ENCODE measurements at places on chromosomes 11 and 22.

DNA sequence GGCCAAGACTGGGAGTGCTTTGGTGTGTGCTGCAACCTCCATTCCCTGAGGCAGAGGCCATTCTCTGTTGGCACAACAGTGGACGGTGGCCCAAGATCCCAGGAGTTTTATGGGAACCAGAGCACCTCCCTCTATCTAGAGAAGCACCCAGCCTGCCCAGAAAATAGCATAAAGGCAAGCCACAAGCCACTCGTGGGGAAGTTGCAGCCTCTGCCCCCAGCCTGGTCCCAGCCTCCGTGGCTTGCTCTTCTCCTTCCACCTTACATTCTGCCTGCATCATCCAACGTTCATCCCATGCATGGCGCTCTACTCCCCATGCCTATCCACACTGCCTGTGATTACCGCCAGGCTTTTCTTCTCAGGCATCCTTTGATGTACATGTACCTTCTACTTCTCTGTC, 15.8 kb downstream of the IL17RA start:
- DNase-seq: no peak

DNA sequence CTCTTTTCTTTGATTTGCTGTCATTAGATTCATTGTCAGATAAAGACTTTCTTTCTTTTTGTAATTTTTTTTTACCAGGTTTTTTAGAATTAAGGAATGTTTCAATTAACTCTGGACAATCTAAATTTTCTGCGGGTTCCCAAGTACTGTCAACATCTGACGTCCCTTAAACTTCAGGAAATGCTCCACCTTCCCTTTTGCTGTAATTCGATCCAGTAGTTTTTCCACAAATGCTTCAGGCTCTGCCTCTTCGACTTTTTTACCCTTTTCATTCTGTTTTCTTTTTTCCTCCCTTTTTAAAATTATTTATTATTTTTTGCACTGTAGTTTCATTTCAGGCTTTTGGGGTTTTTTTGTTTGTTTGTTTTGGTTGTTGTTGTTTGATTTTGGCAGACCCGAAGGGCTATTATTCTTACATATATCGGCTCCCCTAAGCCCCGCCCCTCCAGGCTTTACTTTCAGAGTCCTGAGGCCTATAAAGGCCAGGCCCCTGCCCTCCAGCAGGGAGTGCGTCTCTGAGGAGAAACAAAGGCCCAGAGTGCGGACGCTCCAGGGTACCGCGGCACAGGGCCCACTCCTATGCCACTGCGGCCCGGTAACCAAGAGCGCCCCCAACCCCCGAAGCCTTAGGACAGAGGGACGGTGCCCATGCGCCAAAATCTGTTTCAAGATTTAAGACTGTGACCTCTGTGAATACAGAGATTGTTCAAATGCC, 116.4 kb downstream of the TYR start:
- DNase-seq: peak; percentile 3

GRCh38 chr11:88320149-88320559, 17.4 kb downstream of the CTSC start:
- no peak for DNase-seq

GRCh38 chr11:78418584-78419211, 1.1 kb upstream of the GAB2 start:
- no peak for DNase-seq

DNA sequence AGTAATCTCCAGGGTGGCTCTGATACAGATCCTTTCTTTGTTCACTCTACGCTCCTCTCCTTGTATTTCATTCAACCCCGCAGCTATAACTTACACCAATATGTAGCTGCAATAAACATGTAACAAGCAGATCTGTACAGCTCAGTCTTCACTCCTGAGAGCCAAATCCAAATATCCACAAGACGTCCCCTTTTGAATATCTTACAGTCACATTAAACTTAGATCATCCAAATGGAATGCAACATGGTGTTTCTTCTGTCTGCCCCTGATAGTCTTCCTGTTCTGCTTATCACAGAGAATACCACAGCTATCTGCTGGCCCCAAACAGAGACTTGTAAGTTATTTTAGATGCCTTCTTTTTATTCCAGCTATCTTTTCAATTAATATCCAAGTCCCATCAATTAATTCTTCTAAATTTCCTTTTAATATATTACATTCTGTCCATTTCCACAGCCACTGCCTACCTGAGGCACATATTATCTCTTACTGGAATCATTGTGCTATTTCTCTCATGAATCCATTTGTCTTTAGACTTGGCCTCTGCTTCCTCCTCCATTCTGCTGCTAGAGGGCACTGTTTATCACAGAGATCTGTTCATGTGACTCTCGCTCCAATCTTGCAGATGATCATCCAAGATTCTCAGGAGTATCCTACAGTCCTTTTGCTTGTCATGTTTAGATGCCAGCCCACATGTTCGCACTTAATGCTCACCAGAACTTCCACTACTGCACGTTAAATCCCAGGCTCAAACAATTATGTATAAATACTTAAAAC, 908.6 kb downstream of the NTM start:
- DNase-seq: no peak

GRCh38 chr22:19110064-19110458, 12.2 kb downstream of the DGCR2 start:
- DNase-seq: no peak

- no peak for DNase-seq
Observed at GRCh38 chr11:4862447-4863236, 13.6 kb upstream of the OR51S1 start.

GRCh38 chr11:100908746-100909145, 220.9 kb downstream of the PGR start:
- no peak for DNase-seq

DNA sequence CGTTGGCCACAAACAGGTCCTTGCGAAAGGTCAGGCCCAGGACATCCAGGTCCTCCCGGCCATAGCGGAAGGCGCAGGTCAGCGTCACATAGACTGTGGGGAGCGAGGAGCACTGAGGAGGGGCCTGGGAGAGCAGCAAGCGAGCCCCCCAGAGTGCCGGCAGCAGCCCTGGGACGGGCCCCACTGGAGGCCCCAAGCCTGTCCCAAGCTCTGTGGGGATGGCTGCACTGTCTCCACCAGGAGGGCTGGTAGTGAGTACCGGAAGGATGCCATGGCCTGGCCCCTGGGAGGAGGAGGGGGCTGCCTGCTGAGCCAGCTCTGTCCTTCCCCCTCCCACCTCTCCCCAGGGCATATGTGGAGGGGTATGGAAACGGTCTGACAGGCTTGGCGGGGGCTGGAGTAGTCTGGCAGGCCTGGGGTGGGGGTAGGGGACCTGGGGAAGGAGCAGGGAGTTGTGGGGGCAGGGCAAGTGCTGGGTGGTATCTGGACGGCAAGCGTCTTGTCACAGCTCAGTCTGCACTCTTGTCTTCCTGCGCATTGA, 42.9 kb downstream of the TPBGL start:
- DNase-seq: peak; percentile 84

DNA sequence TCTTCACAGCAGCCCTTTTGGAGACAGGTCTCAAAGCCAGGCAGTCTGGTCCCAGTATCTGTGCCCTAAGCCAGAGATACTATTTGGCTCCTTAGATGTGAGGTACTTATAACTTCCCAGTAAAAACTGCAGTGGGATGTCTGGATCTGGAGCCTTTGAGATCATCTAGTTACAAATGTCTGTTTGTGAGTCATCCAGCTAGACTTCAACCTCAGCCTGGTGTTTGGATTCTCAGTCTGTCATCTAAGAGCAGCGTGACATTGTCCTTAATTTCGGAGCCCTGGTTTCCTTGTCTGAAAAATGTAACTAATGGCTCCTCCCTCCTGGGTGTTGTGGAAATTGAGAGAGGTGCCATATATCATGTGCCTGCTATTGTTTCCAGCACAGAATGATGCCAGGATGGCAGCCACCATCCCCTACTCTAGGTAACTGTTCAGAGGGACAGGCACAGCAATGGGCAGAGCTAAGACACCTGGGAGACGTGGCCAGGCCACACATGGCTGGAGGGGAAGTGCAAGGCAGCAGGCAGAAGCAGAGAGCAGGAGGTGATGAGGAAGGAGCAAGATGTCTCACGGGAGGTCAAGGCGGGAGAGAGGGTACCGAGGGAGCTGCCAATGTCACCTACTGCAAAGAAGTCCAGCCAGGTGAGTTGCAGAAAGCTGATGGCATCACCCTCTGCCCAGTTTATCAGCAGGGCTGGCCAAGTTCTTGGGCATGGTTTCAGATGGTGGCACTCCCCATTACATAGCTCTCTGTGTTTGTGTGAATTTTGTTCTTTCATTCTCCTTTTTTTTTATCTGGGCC, 20.6 kb upstream of the ST3GAL4 start:
- DNase-seq: no peak

DNA sequence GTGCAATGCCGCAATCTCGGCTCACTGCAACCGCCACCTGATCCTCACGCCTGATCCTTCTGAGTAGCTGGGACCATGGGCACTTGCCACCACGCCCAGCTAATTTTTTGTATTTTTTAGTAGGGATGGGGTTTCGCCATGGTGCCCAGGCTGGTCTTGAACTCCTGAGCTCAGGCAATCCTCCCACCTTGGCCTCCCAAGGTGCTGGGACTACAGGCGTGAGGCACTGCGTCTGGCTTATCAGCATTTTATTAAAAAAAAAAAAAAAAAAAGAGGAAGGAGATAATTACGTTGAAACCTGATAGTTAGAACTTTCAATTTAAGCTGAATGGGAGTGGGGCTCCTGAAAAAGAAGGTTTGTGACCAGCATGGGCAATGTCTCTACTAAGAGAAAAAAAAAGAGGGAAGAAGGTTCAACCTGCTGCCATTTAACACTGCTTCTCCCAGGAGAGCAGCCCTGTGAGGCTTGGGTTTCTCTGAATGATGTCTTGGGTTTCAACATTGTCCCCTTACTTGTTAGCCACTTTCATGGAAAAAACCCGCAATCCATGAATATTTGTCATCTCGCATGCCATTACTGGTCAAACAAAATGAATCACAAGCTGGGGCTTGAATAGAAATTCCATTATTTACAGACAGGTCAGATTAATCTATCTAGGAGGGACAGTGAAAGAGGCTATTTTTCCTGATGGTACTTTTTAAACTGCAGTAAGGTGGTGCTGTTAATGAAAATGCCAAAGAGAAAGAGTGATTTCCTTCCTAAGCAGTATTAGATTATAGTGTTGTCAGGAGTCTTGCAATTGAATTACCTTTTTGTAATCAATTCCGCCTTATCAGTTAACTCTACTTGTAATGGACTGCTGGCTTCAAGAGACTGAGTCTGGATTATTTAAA, 72.5 kb downstream of the PACS1 start:
- DNase-seq: no peak

DNA sequence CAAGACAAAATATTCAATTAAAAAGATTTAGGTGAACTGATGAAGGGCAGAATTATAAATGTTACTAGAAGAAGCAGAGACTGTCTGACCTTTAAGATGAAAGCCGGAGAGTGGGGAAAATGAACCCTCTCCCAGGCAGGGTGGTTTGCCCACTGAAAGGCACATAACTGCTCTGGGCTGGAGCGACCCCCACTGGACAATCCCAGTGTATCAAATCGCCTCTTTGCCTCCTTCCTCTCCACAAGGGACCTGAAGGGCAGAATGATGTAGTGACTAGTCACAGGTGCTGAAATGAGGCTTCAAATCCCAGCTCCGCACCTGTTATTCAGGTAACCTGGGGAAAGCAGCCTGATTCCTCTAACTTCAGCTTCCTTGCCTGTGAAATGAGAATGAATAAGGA, 69.0 kb downstream of the EFCAB6 start:
- DNase-seq: peak; percentile 27

DNA sequence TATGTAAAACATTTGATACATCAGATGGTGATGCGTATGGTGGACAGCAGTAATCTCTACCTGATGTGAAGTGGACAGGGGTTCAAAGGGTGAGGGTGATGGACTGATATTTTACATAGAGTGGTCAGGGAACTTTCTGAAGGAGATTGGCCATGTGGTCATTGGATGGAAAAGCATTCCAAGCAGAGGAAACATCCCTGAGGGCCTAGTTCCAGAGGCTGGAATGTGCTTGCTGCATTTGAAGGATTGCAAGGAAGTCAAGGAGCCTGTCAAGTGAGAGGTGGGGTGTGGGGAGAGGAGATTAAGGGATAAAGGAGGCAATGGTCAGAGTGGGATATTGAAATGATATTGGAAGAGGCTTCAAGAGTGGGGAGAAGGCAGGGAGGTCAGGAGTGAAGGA, 151.9 kb upstream of the NTM start:
- DNase-seq: no peak

GRCh38 chr11:73325036-73325981, 17.2 kb downstream of the ARHGEF17 start:
- DNase-seq: peak; percentile 55

DNA sequence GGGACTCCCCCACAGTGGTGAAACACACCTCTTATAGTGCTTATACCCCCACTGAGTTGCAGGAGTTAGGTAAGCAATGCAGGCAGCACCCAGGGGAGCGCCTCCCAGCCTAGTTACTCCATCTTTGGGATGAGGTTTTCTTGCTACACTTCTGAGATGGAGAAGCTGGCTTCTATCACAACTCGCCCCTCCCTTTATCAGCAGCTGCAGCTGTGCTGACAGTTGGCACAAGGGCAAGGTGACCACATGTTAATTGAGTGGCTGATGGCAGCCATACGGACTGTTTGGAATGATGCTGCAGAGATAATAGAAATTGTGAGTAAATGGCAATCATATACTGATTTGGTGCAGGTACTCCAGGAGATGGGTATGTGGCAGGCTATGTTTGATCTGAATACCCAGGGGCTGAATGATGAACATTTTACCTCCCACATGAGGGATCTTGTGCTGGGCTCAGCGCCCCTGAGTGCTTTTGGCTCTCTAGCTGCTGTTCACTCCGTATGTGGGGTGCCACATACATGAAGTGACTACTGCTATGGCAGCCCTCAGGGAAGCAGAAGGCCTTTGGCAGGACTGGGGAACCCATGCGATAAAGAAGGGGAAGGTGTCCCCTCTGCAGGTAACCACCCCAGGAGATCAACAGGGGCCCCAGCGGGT, 29.2 kb upstream of the KCNA4 start:
- no peak for DNase-seq
